ENCODE measurements at places on chromosomes 4 and X.

GRCh38 chrX:68429216-68429615 lies 4.1 kb downstream of the OPHN1 start:
- no peak for DNase-seq

- DNase-seq, result no peak
Observed at GRCh38 chr4:152468408-152468807, 67.5 kb downstream of the FBXW7 start.

DNA sequence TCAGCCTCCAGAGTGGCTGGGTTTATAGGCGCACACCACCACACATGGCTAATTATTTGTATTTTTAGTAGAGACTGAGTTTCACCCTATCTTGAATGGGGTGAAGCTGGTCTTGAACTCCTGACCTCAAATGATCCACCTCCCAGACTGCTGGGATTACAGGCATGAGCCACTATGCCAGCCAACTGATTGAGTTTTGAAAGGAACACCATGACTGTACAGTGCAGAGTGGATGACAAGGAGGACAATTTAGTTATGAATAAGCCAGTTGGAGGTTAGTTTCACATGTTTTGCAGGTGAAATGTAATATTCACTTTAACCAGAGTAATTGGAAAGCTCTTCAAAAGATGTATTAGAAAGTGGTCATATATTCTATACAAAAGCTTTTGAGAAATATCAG lies 60.8 kb downstream of the PCDH18 start:
- DNase-seq, result no peak

DNA sequence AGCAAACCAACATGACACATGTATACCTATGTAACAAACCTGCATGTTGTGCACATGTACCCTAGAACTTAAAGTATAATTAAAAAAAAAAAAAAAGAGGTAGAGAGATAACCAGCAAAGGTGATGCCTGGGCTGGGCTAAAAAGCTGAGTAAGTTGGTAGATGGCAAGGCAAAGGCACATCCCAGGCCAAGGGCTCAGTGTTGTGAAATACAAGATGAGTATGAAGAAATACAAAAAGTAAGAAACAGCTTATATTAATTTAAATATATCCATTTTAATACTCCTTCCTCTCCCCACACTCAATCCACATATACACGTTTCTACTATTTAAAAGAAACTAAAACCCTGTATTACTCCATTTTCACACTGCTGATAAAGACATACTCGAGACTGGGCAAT lies 25.8 kb downstream of the TEC start:
- DNase-seq, result no peak

GRCh38 chr4:181018913-181019312 lies 1224.3 kb upstream of the TENM3 start:
- DNase-seq, result no peak

DNA sequence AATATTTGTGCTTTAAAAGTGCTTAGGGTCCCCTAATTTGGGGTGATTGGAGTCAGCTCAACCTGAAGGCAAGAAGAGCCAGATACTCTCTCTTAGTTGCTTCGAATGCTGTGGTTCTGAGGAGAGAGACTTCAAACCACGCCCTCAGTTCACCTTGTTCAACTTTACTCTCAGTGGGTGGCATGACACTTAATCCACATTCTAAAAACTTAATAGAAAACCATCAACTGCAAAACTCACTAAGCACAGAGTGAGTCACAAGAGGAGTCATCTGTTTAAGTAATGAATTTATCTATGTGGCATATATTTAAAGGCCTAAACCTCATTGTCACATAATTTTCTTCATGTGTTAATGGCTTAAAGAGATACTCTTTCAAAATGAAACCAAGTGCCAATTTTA lies 99.5 kb upstream of the SLC4A4 start:
- no peak for DNase-seq

- DNase-seq, result no peak
Observed at GRCh38 chrX:70508296-70508911, 63.8 kb downstream of the DLG3 start.

- no peak for DNase-seq
Observed at GRCh38 chr4:111537871-111538270, 607.4 kb upstream of the FAM241A start.

DNA sequence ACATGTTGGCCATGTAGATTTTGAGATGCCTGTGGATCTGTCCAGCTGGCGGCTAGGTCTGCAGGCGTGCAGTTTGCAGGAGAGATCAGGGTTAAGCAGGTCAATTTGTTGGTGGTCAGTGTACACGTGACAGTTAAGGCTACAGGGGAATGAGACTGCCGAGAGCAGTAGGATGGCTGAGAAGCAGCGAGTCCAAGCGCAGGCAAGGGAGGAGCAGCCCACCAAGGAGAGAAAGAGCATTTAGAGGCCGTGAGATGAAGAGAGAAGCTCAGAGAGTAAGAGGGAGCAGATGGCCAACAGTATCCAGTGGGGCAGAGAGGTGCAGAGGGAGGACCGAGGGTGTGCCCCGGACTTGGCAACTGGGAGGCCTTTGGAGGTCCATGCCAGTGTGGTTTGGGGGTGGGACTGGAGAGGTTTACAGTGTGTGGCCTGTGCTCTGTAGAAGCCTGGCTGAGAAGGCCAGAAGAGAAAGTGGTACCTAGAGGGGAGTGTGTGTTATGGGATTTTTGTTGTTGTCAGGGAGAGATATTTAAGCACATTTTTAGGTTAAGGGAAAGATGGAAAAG lies 18.4 kb downstream of the SNX25 start:
- no peak for DNase-seq

GRCh38 chr4:81436096-81436495 lies 35.6 kb downstream of the RASGEF1B start:
- no peak for DNase-seq

- DNase-seq, result no peak
Observed at GRCh38 chr4:25749150-25749794, 93.6 kb downstream of the SLC34A2 start.

GRCh38 chrX:67050760-67051159 lies 411.9 kb upstream of the EDA2R start:
- DNase-seq, result no peak

DNA sequence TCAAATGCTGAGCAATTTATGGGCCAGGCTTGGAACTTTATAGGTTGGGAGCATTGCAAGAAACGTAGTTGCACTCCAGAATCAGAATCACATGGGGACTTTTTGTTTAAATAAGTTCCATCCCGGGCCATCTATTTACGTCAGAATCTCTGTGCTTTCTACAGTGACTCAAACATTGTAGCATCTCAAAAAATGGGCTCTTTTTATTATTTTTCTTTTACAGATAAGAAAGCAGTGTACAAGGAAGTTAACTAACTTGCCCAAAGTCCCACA lies 10.2 kb downstream of the CC2D2A start:
- DNase-seq, result no peak

DNA sequence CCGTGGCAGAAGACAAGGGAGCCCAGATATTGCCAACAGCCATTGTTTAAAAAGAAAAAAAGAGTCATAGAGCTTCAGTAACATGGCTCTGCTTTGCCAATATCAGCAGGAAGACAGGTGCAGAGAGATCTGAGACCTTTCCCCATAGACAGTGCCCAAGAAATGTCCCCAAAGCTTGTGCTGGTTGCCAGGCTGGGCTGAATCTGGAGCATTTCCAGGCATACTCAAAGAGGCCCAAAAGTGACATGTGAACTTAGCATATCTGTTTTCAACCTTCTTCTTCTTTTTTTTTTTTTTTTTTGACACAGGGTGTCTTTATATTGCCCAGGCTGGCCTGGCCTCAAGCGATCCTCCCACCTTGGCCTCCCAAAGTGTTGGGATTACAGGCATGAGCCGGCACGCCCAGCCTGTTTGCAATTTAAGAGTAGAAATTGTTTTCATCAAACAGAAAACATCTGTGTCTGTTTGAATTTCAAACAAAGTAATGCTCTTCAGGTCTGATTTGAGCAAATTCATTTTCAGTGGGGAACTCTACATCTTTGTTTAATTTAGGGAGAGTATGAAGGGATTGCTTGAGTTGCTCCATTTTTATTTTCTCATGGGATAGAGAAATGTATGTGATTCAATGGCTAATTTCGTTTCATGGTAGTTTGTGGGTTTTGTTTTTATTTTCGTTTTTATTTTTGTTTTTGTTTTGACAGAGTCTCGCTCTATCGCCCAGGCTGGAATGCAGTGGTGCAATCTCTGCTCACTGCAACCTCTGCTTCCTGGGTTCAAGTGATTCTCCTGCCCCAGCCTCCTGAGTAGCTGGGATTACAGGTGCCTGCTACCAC lies 56.6 kb upstream of the RBM47 start:
- DNase-seq, result no peak

DNA sequence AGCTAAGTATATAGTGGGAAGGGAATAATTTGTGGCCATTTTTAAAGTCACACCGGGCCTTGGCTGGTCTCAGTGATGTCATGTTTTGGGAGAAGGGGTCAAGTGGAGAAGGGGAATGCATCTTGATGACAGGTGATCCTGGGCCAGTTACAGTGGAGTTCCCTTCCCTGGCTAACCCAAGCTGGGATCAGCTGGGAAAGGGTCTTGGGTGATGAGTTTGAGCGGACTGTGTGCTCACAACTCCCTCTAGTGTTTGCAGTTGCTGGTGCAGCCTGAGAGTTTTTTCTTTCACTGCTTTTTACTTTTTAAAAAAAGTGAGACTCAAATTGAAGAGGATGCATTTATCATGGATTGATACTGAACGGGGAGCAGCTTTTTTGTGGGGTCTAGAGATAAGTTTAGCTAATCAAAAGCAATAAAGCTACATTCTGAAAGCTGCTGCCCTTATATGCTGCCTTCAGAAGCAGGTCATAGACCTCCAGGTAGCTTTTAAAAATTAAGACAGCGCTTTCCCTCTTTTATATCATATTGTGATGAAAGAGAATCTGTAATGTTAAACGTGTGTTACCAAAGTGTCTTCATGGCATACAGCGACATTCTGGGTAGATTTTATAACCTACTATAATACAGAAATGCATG lies 164.7 kb downstream of the DCLK2 start:
- no peak for DNase-seq

DNA sequence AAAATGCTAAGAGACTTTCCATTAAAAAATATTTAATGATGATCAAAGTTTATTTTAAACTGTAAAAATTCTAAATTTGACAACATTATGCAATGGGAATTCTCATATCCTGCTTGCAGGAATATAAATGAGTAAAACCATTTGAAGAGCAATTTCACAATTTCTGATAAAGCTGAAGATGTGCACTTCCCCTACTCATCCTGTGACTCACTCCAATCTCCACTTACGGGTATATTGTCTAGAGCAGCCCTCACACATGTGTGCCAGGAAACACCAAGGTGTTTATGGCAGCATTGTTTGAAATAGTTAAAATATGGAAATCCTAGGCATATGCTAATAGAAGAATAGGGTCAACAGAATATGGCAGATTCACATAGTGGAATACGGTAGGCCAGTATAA lies 158.4 kb downstream of the PDHA2 start:
- DNase-seq, result no peak

- no peak for DNase-seq
Observed at GRCh38 chr4:76747563-76747962, 150.4 kb downstream of the SOWAHB start.

Measured in stimulated activated CD4-positive, alpha-beta T cell treated with anti-CD3 and anti-CD28 coated beads, Interleukin-4, amount 100 ng/mL, for 4 hours (primary cell).